ENCODE measurements at places on chromosomes 1 and 21.
A peak's percentile ranks its signal among the peaks of the same experiment; 100 is the strongest.

- DNase-seq: no peak
- no peaks in the 10 kb centered on the region for H3K27me3 ChIP-seq
- H3K4me3 ChIP-seq: no peak overlapping the region
- H3K36me3 ChIP-seq: peaks cover 16% of the 10 kb centered on the region
- no peak overlapping the region for H3K27ac ChIP-seq
- H3K4me1 ChIP-seq: no peaks in the 10 kb centered on the region
Observed at GRCh38 chr1:180061019-180061418, 93.7 kb upstream of the QSOX1 start.

DNA sequence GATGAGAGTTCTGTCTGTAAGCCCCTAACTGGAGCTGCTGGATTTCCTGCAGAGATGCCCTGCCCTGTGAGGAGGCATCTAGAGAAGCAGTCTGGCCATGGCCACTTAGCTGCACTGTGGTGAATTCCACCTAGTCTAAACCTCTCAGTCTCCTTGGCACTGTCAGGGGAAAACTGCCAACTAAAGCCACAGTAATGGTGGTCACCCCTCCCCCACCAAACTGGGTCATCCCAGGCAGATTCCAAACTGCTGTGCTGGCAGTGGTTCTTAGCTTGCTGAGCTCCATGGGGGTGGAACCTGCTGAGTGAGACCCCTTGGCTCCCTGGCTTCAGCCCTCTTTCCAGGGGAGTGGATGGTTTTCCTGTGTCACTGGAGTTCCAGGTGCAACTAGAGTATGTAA lies 740.6 kb downstream of the RWDD3 start:
- no peak for DNase-seq
- no peak overlapping the region for H3K4me3 ChIP-seq
- H3K4me1 ChIP-seq: no peaks in the 10 kb centered on the region
- no peaks in the 10 kb centered on the region for H3K36me3 ChIP-seq
- H3K27me3 ChIP-seq: no peaks in the 10 kb centered on the region
- no peak overlapping the region for H3K27ac ChIP-seq

DNA sequence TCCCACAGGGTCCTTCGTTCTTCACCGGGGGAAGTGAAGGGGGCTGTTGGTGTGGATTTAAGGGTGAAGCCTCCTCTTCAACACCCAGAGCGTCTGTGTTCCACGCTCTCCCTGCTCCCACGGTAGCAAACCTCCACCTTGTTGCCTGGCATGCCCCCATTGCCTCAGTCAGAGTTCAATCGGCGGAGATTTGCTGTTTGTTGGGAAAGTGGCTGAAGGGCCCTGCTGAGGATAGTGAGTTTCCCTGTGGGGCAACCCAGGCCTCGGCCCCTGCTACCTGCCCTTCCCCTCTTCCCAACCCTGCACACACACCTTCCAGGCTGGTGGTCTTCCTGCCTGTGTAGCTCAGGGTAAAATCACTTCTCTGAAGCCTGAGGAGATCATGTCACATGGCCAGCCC lies 60.5 kb downstream of the TOR1AIP2 start:
- H3K27me3 ChIP-seq: peaks cover 35% of the 10 kb centered on the region
- no peak overlapping the region for H3K27ac ChIP-seq
- no peak for DNase-seq
- H3K36me3 ChIP-seq: no peaks in the 10 kb centered on the region
- peaks cover 30% of the 10 kb centered on the region for H3K4me1 ChIP-seq
- H3K4me3 ChIP-seq: peak overlapping the region; percentile 24

DNA sequence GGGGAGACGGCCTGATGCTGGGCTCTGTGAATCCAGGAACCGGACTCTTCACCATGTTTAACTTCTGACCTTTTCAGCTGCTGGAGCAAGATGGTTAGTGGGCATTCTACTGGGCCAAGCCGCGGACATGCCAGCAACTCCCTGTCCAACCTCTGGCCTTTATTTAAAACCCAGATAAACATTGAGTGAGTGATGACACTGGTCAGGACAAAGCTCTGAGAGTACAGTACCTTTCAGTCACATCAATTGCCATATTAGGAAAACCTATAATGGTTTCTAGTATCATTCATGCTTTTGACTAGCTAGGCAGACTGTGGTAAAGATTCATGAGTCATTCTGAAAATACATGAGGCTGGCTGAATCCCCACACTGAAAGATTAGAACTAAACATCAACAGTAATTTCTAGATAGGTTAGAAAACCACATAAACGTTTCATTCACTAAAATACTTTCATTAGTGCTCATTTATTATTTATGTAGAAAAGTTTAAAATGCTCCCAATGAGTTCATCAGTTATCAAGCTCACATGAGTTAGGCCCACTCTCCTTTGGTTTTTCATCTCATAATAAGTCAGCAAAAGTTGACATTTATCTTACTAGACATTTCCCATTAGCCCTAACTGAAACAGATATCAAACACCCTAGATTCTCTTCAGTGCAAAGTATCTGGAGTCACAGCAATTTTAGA lies 7.1 kb upstream of the ACTA1 start:
- H3K4me3 ChIP-seq: no peak overlapping the region
- no peaks in the 10 kb centered on the region for H3K4me1 ChIP-seq
- no peak for DNase-seq
- peaks cover 16% of the 10 kb centered on the region for H3K27me3 ChIP-seq
- H3K36me3 ChIP-seq: peaks cover 4% of the 10 kb centered on the region
- no peak overlapping the region for H3K27ac ChIP-seq

DNA sequence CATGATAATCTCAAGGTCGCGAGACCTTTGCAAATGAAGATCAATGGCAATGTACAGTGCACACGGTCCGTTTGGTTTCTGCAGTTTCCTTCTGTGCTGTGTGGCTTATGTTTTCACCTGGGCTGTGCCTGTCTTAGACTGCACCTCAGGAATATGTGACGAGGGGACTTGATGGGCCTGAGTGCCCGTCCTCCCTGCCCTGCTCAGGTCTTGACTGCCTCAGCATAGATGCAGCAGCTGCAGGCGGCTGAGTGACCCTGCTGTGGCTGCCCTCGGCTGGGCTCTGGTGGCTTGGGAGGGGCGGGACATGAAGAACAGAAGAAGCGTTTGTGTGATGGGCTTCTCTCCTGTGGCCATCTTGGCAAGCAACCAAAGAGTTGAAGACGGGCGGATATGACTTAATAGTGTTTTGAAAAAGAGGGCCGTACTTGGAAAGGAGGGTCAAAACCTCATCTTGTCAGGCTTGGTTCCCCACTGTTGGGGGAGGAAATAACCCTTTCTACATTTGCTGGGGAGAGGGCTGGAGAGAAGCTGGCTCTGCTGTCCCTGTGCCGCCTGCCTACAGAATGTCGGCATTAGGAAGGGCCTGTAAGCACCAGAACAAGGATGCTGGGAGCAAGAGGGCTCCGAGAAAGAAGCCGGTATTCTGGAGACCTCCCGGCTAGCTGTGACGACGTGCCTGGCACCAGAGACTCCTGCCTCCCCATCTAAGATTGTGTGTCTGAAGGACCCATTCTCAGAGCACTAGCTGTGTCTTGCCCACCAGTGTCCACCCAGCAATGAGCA lies 7.1 kb downstream of the MYBPHL start:
- H3K4me3 ChIP-seq: peak overlapping the region; percentile 7
- peaks cover 19% of the 10 kb centered on the region for H3K4me1 ChIP-seq
- DNase-seq: peak; percentile 20
- no peaks in the 10 kb centered on the region for H3K36me3 ChIP-seq

DNA sequence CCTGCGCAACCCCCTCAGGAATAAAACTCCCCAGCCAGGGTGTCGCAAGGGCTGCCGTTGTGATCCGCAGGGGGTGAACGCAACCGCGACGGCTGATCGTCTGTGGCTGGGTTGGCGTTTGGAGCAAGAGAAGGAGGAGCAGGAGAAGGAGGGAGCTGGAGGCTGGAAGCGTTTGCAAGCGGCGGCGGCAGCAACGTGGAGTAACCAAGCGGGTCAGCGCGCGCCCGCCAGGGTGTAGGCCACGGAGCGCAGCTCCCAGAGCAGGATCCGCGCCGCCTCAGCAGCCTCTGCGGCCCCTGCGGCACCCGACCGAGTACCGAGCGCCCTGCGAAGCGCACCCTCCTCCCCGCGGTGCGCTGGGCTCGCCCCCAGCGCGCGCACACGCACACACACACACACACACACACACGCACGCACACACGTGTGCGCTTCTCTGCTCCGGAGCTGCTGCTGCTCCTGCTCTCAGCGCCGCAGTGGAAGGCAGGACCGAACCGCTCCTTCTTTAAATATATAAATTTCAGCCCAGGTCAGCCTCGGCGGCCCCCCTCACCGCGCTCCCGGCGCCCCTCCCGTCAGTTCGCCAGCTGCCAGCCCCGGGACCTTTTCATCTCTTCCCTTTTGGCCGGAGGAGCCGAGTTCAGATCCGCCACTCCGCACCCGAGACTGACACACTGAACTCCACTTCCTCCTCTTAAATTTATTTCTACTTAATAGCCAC lies 696 bp downstream of the TGFB2 start:
- no peak overlapping the region for H3K4me3 ChIP-seq
- H3K36me3 ChIP-seq: no peaks in the 10 kb centered on the region
- DNase-seq: peak; percentile 41
- H3K27me3 ChIP-seq: peaks cover 33% of the 10 kb centered on the region
- peaks cover 31% of the 10 kb centered on the region for H3K4me1 ChIP-seq

DNA sequence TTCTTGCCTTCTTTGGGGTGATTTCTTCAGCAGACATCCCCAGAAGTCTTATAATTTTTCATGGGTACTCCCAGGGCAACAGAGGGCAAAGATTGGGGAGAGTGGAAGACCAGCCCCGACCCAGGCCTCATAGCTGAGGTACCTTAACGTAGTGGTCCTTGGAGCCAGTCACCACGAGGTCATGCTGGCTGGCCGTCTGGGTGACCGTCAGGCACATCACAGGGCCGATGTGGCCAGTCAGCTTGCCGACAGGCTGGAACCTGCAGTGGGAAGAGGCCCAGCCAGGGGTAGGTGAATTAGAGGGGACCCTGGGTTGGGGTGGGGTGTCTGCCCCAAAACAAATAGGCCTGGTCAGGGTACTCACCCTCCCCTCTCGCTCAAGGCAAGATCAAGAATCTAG lies 46.9 kb downstream of the KIF21B start:
- DNase-seq: no peak
- H3K27me3 ChIP-seq: no peaks in the 10 kb centered on the region
- peaks cover 19% of the 10 kb centered on the region for H3K36me3 ChIP-seq
- H3K4me3 ChIP-seq: no peak overlapping the region

DNA sequence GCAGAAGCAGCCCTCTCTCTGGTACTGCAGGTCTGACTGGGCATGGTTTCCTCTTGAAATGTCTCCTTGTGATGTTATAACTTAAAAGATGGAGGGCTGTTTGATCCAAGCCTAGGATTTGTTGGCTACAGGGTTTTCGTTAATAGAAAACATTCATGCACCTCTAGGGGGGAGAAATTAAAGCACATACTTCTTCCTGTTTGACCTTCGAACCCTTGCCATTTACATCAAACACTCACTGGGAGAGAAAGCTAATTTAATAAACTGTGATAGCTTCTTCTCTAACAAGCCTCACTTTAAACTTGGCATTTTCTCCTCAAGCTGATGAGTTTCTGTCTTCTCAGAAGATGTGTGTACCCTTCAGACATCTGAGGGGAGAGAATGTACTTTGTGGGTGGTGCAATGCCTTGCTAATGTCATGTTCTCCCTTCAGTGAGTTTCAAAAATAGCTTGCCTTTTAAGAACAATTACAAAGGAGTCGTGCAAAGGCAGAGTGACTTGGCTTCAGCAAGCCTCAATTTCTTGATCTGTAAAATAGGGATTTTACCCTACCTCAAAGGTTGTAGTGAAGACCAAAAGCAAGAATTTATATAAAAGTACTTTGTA lies 20.4 kb downstream of the CACHD1 start:
- no peak for DNase-seq
- no peaks in the 10 kb centered on the region for H3K36me3 ChIP-seq
- H3K4me3 ChIP-seq: peak overlapping the region; percentile 4
- H3K4me1 ChIP-seq: peaks cover 71% of the 10 kb centered on the region
- H3K27me3 ChIP-seq: no peaks in the 10 kb centered on the region

- no peaks in the 10 kb centered on the region for H3K27me3 ChIP-seq
- peaks cover 4% of the 10 kb centered on the region for H3K36me3 ChIP-seq
- H3K4me1 ChIP-seq: peaks cover 8% of the 10 kb centered on the region
- no peak overlapping the region for H3K27ac ChIP-seq
- no peak overlapping the region for H3K4me3 ChIP-seq
- DNase-seq: no peak
Observed at GRCh38 chr1:43558346-43558841, 27.7 kb downstream of the PTPRF start.

DNA sequence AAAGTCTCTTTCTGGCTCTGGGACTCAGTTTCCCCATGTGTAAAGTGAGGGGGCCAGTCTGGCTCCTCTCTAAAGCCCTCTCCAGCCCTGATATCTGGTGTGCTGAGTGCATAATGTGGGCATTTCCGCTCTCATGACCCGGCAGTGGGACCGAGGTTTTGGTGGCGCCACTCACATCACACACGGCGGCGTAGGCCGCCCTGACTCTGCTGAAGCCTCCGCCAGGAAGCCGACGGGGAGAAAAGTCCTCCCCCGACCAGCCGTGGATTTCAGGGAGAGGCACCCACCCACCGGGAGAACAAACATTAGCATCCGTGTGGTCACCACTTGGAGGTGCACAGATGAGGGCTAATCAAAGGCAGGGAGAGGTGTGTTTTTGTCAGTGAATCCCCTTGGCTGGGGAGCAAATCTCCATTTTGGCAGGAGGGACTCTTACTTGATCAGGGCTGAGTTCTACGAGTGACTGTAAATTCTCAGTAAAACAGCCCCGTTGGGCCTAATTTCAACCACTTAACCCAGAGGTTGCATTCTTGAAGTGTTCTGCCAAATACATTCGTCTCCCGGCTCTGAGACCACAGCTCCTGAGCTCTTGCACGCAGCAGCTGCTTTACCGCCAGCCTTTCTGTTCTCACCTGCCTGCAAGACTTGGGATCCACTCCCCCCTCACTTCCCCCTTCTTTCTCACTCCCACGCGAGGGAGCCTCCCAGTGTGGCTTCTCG lies 118.2 kb downstream of the FOXD2 start:
- H3K36me3 ChIP-seq: no peaks in the 10 kb centered on the region
- DNase-seq: no peak
- H3K4me3 ChIP-seq: no peak overlapping the region
- peaks cover 11% of the 10 kb centered on the region for H3K27me3 ChIP-seq
- H3K27ac ChIP-seq: no peak overlapping the region

DNA sequence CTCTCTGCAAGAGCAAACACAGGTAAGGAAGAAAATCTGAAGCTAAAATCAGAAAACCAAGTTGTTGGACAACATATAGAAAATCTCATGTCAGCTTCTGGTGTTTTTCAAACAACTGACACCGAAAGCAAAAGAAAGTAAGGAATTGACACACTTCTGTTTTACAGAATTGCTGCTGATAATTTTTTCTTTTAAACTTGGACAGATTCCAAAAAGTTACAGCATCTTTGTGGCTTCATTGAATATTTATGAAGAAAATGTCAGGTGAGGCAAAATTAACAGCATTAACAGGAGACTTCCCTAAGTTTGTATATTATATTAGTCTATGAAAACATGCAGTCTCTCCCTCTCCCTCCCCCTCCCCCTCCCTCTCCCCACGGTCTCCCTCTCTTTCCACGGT lies 14.9 kb upstream of the CTSS start:
- H3K4me1 ChIP-seq: no peaks in the 10 kb centered on the region
- no peaks in the 10 kb centered on the region for H3K27me3 ChIP-seq
- H3K4me3 ChIP-seq: no peak overlapping the region

- peaks cover 6% of the 10 kb centered on the region for H3K36me3 ChIP-seq
- DNase-seq: no peak
- peak overlapping the region; percentile 100 for H3K27ac ChIP-seq
Observed at GRCh38 chr1:44808938-44809917, 905 bp downstream of the BTBD19 start.

- H3K27ac ChIP-seq: no peak overlapping the region
- H3K4me3 ChIP-seq: no peak overlapping the region
- H3K27me3 ChIP-seq: no peaks in the 10 kb centered on the region
- DNase-seq: no peak
- no peaks in the 10 kb centered on the region for H3K4me1 ChIP-seq
Observed at GRCh38 chr1:190098756-190099155, 378.9 kb downstream of the BRINP3 start.

GRCh38 chr21:27590271-27590670 lies 623.4 kb upstream of the ADAMTS5 start:
- no peaks in the 10 kb centered on the region for H3K36me3 ChIP-seq
- H3K27ac ChIP-seq: no peak overlapping the region
- no peaks in the 10 kb centered on the region for H3K4me1 ChIP-seq
- no peaks in the 10 kb centered on the region for H3K27me3 ChIP-seq
- H3K4me3 ChIP-seq: no peak overlapping the region

Measured in neural crest cell (in vitro differentiated cells).